Fibroblast of upper back skin (primary cell): ENCODE measurements at places on chromosomes 4 and X.

- DNase-seq, result no peak
These were observed 8.0 kb upstream of the PALLD start for GRCh38 chr4:168488869-168489274.

DNA sequence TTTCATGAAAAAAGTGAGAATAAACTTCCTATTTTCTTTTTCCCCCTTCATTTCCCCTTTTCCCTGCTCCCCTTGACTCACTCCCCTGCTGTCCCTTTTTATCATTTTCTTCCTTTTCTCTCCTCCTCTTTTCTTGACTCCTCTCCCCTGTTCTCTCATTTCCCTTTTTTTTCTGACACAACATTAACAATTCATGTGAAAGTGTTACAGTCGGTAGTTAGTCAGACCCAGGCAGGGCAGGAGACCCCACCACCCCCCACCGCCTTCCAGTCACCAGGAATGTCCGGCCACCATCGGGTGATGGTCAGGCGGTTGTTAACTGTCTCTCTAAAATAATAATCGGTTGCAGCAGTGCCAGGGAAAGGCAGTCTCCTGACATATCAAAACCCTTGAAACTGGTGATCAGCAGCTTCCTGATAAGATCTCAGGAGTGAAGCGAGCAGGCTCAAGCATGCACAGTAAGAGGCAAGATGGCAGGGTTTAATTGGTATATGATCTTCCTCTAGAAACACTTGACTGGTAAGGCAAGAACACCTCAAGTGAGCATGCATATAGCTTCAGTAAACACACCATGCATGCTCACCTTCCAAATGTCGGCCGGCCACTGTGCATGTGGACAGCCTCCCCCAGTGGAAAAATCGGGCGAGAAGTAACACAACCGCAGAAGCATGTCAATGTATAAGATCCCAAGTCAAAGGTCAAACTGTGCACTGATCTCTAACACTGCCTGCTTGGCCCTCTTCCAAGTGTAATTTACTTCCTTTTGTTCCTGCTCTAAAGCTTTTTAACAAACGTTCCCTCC is 191.4 kb downstream of the NDST4 start:
- no peak for DNase-seq

DNA sequence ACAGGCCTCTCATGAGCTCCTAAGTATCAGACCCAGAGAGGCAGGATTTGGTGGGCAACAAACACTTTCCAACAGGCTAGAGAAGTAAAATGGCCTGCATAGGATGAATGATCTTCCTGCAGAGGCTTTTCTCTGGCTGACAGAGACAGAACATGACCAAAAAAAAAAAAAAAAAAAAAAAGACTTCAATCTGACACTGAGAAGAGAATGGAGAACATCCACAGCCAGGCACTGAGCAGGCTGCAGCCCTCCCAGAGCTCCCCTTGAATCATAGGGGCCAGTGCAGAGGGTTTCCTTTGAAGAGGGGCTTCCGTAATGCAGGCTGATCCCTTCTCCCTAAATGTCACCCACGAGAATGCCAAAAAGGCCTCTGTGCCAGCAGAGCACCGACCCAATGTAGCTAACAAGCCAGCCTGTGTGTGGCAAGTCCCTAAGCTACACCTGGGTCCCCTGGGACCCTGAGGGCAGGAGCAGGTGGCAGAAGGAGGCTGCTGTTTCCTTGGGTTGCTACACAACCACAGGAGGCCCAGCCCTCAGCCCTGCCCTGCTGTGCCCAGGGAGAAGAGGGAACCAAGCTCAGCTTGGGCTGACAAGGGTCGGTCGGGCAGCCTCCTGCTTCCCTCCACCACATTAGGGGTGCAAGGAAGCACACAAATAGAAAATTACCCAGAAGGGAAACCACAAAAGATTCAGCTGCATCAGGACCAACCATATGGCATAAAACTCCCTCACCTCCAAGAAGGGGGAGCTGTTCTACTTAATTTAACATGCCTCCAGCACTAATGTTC is 55.6 kb downstream of the MAP7D2 start:
- no peak for DNase-seq

DNA sequence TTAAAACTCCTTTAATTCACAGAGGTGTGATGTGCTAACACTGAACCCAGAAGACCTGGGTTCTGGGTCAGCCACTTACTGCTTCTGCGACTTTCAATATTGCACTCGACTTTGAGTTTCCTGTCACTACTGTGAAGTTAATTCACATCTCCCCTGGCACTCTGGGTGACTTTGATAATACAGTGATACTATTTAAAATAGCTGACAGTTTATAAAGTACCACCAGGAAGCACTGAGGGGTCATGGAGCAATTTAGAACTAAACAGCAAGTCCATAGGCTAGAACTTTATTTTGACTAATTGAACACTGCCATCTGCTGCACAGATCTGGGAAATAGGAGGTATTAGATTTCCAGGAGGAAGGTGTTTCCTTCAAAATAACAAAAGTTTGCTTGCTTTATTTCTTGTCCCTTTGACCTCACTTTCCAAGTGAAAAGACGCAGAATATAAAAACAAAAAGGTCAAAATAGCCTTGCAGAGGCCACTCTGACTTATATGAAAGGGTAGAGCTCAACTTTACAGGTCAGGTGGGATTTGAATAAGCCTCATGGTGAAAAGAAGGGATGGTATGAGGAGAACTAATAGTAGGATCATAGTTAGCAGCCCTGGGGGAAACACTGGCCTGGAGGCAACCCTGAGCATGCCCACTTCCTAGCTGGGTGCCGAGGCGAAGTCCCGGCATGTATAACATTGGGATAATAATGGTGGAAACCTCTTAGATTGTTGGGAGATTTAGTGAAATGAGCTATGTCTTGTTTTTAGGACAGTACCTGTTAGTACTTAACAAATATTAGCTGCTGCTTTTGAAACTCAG is 53.4 kb downstream of the ZNF518B start:
- DNase-seq, result peak; percentile 24

DNA sequence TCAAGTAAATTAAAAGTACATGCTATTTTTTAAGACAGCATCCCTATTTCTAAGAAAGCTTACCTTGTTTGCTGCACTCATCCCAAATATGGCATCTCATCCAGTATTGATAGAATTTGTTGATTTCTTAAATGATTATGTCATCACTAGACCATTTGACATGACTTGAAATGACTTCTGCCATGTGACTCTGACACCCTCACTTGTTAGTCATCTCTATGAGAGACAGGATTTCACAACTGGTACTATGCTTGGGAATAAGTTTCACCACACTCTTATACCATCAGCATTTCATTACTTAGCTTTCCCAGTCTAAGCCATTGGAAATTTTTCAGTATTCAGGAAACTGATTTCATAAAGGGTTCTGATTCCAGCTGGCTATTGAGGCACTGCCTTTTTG is 55.3 kb downstream of the TMPRSS11F start:
- DNase-seq, result no peak

DNA sequence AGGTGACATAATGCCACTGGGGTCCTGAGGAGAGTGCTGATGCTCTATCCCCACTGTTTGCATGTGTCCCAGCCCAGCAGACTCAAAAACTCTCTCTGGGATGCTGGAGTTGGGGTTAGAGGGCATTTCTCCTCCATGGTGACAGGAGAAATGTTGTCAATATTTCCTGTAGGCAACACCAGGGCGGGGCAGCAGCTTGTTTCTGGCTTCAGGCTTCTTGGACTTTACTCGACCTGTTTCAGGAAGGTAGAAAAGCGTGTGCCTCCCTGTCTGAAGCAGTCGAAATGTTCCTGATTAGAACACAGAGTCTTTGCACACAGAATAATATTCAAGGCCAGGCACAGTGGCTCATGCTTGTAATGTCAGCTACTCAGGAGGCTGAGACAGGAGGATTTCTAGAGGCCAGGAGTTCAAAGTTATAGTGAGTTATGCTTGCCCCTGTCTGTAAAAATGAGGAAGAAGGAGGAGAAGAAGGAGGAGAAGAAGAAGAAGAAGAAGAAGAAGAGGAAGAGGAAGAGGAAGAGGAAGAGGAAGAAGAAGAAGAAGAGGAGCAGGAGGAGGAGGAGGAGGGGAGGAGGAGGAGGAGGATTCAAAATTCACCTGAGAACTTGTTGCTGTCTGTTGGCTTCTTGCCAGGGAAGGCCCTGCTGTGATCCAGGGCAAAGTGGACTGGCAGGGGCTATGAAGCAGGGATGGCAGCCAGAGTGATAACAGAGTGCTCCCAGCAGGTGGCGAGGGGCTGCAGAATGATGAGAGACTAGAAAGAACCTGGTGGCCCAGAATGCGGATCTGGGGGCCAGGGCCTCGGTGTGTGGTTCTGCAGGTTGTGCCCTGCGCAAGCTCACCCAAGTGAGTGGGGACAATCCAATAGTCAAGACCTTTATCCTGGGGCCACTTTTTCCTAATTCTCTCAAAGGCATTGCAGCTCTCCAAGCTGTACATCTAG is 82.9 kb downstream of the RTL5 start:
- DNase-seq, result no peak

DNA sequence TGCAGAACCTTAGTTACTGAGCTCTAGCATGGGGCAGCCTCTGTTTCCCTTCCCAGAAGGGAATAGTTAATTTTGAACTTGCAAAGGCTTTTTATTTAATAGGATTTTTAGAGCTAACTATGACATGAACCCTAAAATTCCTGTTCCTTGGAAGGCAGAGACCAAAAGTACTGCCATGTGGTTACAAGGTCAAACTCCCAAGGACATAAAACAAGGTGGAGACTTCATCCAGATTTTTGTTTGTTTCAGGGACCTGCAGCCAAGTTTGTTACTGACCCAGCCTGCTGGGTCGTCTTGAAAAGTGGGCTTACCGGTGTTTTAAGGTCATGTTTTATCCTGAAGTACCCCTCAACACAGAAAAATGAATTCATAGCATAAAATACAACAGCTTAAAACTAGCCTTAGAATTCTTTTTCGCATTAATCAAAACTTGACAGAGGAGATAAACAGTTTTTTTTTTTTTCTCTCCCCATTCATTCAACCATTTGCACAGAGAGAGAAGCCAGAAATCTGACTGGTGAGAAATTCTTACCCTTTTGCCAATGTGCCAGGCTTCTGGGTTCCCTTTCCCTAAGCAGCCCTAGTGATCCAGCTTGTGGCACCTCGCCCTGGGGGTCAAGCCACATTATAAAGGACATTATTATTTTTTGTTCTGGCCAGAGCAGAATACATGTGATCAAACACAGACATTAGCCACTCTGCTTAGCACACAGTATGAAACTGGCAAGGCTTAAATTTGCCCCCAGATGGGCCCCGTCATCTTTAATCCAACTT is 21.5 kb upstream of the GRPEL1 start:
- DNase-seq, result no peak

DNA sequence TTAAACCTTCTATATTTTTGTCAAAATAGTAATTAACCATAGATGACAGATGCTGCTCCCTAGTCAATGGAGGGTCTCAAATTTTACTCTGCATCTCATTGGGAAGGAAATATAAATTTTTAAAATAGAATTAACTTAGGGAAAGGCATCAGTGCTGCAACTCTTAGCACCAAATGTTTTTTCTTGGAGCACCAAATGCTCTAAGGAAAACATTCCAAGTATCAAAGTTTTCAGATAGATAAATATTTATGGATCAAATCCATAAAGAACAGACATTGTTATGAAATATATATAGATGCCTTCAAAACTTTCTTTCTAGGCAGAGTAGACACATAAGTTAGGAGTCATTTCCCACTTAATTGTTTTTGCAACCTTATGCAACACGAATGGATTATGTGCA is 168.7 kb downstream of the ANTXR2 start:
- no peak for DNase-seq

- no peak for DNase-seq
These were observed 286.2 kb downstream of the GASK1B start for GRCh38 chr4:157886645-157887044.

- no peak for DNase-seq
These were observed 14.6 kb downstream of the FTHL17 start for GRCh38 chrX:31057291-31057690.

GRCh38 chr4:185749858-185750257 is 62.1 kb downstream of the SORBS2 start:
- DNase-seq, result no peak

DNA sequence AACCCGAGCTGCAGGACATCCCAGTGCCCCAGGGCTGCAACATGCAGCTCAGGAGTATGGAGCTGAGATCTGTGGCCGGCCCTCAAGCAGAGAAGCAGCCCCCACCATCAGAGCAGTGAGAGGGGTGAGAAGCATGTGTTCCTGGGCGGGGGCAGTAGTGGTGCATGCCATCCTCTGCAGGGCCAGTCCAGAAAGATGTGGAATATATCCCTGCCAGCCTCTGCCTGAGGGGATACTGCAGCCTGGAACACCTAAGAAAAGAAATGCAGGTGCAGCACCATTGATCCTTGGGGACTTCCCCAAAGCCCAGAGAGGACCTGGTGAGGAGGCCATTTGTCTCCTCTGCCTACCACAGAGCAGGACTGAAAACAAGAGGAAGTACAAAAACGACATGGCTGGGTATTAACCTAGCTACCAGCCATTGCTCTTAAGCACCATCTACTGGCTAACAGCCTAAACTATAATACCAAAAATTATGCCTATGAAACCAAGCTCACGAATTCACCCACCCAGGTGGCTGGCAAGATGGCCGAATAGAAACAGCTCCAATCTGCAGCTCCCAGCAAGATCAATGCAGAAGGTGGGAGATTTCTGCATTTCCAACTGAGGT is 158.8 kb downstream of the ADGRA3 start:
- DNase-seq, result peak; percentile 52

DNA sequence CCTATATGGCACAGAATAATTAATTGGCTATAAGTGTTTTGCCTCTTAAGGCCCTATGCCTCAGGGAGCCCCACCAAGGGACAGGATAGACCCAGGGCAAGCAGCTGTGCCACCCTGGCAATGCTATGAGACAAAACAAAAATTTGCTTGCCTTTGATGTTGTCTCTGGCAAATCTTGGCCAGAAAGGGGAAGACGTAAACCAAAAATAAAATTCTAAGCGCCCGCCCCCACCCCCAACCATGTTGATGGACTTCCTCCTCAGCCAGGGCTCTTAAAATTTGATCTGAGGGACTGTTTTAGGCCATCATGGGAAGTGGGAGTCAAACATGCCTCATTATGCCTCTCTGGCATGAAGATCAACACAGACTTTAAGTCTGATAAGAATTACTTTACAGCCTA is 130.5 kb upstream of the APOOL start:
- no peak for DNase-seq

DNA sequence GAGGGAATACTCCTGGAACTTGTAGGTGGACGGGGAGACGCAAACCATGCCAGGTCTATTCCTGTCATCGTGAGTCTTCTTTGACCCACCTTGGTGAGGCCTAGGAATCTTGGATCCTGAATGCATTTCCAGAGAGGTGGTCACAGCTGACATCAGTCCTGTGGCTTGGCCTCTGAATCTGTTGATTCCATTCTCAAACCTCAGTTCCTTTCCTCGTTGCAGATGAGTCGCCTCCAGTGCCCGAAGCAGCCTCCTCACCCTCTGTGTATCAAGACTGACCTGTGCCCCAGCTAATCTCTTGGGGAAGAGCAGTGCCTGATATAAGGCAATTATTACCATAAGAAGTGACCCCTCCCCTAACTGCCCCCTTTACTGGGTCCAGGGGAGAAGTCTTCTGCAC is 118.1 kb downstream of the SMIM20 start:
- DNase-seq, result peak; percentile 74

GRCh38 chrX:115525486-115525885 is 35.5 kb upstream of the PLS3 start:
- DNase-seq, result no peak
